ENCODE measurements at places on chromosomes 7 and 10.

DNA sequence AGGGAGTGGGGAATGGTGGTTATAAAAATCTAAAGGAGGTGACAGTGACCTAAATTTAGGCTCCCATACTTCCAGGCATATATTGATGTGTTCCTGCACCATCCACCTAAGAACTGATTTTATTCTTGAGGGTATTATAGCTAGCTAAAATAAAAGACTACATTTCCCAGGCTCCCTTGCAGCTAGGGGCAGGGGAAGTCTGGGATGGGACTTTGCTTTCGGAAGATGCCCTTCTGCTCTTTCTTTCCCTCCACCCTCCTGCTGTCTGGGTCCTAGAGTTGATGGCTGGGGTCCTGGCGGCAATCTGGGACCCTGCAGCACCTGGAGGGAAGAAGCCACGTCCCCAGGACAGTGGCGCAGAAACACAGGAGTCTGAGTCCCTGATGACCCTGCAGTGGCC, 53.8 kb upstream of the SAMD8 start:
- DNase-seq: no peak

- DNase-seq: no peak
Observed at GRCh38 chr10:64454962-64455361, 933.8 kb downstream of the REEP3 start.

DNA sequence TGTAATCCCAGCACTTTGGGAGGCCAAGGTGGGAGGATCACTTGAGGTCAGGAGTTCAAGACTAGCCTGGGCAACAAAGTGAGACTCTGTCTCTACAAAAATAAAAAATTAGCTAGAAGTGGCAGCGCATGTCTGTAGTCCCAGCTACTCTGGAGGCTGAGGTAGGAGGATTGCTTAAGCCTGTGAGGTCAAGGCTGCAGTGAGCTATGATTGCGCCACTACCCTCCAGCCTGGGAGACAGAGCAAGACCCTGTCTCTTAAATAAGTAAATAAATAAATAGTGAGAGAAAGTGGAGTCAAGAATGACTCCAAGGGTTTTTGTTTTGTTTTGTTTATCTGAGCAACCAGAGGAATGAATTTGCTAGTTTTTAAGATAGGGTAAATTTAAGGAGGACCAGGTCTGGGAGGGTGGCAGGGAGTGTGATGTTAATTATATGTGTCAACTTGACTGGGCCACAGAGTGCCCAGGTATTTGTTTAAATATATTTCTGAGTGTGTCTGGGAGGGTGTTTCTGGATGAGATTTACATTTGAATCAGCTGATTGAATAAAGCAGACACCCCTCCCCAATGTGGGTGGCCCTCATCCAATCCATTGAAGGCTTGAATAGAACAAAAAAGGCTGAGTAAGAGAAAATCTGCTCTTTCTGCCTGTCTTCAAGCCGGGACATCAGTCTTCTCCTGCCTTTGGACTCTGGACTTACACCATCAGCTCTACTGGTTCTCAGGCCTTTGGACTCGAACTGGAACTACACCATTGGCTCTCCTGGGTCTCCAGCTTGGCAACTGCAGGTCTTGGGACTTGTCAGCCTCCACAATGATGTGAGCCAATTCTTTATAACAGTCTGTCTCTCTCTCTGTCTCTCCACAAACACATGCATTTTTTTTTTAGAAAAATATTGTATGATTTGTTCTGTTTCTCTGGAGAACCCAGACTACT, 23.5 kb downstream of the IMPDH1 start:
- no peak for DNase-seq

DNA sequence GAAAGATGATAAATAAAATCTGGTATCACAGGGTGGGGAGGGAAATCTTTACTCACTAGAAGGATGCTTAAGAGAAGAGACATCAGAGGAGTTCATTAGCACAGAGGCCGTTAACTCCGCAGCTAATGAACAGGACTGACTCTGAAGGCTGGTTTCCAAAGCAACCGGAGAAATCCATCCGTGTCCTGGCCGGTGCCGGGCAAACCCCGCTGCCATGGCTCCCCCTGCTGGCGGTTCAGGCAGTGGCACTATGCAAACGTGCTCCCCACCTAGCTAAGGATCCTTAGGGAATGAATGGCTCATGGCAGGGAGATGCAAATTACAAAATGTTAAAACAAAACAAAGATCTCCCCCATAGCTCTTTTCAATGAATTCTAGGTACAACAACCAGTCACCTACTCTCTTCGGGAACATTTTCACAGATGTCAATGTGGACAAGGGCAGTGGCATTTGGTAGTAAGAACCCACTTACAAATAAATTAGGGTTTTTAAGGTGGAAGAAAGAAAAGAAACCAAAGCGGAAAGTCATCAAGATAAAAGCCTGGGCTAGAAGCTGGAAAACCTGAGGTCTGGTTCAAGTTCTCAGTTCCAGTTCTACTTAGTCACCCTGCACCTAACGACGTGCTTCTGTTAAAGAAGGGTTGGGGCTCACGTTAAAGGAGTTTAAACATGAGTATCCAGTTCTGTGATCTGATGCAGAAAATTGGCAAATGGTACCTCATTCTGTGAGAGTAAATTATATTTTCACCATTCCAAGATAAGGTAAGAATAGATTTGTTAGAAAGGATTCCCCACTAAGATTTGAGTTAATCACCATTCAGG, 138.2 kb downstream of the SVIL start:
- no peak for DNase-seq

- DNase-seq: no peak
Observed at GRCh38 chr7:27714831-27715444, 25.0 kb upstream of the TAX1BP1 start.

DNA sequence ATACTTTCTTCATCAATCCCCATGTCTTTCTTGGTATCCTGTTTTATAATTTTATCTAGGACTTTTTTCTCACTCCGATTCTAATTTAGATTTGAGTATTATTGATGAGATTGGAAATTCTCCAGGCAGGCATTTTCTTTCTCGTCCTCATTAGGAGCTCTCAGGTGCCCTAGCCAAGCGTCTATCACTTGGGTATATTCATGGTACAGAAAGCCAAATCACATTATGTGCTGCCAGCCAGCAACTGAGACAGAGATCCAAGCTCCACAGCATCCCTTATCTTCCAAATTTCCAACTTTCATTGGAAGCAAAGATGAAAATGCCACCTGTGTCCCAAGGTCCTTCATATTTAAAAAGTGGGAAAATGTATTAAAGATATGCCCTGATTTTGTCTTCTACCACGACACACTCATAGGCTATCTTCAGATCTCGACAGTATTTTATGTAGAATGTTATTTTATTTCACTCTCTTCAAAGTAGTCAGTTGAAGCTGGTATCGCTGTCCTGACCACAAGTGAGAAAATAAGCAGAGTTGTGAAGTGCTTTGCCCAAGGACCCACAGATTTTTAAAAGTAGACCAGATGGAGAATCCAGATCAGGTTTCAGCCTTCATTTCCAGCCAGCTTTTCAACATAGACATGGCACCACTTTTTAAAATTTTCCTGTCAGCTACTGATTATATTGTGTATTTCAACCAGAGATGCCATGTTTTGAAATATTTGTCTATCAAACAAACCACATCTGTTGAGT, 773.4 kb downstream of the CNTNAP2 start:
- no peak for DNase-seq

GRCh38 chr7:132837529-132837928, 244.4 kb downstream of the CHCHD3 start:
- DNase-seq: no peak

GRCh38 chr7:28784171-28784902, 173.8 kb downstream of the TRIL start:
- no peak for DNase-seq

DNA sequence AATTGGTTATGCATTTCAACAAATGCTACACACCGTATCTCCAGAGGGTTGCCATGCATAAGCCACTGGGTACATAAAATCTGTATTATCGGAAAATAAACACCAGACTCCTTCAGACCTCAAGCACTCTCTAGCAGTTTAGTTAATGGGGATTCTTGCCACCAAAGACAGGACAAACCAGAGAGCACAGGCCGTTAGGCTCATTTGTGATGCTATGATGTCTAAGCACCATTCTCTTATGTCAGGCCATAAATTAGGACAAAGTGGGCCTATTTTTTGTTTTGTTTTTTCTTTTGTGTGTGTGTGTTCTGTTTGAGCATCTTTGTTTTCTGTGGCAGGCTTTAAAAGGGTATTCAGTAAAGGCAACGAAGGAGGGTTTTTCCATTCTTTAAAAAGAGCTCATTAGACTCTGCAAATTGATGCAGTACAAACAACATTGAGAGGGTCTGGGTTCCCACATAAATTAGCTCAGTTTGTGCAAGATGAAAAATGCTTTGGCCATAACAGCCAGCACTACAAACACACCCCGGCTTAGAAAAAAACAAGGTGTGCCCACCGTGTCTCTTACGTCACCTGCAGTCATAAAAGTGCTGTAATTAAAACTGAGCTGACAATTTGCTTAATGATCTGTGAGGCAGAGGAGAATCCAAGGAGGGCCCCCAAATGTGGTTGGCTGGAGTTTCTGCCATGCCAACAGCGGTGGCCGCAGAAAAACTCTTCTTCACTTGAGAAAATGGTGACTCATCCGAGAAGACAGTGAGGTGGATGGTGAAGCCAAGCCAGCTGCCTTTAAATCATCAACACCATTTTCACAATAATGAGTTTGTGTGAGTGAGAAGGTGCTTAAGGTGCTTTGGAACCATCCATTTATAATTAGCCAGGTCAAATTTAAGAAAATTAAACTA, 297.9 kb downstream of the GATA3 start:
- no peak for DNase-seq

- no peak for DNase-seq
Observed at GRCh38 chr10:132163278-132163765, 23.4 kb upstream of the DPYSL4 start.

All from NCI-H510A (cell line).